AG04449 (cell line): ENCODE measurements at places on chromosomes 5 and 9.

DNA sequence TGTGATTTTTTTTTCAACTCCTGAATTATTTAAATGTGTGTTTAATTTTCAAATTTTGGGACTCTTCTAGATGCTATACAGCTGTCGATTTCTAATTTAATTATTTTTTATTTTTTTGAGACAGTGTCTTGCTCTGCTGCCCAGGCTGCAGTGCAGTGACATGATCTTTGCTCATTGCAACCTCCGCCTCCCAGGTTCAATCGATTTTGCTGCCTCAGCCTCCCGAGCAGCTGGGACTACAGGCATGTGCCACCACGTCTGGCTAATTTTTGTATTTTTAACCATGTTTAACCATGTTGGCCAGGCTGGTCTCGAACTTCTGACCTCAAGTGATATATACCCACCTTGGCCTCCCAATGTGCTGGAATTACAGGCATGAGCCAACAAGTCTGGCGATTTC is 28.6 kb downstream of the CSNK1G3 start:
- DNase-seq: no peak

DNA sequence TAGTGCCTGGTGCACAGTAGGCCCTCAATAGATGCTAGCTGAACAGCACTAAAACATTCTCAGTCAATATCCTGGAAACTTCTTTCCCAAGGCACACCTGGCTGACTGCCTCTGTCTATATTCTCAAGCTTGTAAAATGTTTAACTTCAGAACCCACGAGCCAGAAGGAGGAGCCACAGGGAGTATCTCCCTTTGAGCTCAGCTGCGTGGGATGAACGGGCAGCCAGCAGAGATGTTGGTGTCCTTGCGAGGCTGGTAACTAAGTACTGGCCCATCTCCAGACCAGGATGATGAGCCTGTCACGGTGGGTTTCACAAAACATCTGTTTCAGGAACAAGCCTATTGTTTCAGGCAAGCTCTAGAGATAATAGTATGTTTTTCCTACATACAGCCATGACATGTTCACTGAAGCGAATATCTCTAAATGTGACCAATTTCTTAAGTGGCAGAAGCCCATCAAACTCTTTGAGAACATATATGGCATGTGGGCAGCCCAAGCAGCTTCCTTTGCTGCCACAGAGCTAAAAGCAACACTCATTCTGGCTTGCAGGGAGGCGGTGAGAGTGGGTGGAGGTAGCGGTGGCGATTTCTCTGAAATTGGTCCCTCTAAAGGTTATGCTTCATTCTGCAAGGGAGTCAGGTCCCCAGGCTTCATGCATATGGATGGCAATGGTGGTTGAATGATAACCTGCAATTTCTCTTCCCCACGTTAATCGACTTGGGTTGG is 206.2 kb downstream of the TTLL11 start:
- DNase-seq: no peak

- no peak for DNase-seq
Measured at GRCh38 chr5:88389338-88390095, 120.9 kb upstream of the TMEM161B start.

GRCh38 chr9:82797534-82797933 is 265.4 kb downstream of the RASEF start:
- DNase-seq: no peak

DNA sequence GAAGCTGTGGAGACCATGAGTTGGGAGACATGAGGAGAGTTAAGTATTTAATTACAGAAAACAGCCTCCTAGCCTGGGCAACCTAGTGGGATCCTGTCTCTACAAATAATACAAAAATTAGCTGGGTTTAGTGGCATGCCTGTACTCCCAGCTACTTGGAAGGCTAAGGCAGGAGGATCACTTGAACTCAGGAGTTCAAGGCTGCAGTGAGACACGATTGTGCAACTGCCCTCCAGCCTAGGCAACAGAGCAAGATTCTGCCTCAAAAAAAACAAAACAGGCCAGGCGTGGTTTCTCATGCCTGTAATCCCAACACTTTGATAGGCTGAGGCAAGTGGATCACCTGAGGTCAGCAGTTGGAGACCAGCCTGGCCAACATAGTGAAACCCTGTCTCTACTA is 52.6 kb downstream of the AQP7 start:
- no peak for DNase-seq

DNA sequence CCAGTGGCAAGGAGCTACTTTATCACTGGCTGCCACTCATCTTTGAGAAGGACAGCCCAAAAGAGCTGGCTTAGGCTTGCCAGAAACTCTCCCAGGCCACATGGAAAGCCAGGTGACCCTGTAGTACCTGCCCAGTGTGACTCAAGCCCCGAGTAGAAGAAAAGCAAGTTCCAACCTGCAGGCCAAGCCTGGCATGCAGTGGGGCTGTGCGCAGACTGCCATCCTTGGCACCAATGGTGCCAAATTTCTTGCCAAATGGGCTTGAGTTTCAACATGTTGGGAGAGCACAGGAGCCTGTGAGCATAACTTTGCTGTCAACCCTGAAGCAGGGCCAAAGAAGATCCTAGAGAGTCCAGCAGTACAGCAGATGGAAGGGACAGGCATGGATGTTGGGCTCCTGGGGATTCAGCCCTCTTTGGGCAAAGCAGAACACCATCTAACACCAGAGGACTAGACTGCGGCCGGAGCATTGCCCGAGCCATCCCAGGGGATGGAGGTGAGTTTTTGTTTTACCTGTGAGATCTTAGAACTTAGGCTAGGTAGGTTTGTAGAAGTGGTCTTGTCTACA is 27.3 kb upstream of the SHB start:
- DNase-seq: no peak

DNA sequence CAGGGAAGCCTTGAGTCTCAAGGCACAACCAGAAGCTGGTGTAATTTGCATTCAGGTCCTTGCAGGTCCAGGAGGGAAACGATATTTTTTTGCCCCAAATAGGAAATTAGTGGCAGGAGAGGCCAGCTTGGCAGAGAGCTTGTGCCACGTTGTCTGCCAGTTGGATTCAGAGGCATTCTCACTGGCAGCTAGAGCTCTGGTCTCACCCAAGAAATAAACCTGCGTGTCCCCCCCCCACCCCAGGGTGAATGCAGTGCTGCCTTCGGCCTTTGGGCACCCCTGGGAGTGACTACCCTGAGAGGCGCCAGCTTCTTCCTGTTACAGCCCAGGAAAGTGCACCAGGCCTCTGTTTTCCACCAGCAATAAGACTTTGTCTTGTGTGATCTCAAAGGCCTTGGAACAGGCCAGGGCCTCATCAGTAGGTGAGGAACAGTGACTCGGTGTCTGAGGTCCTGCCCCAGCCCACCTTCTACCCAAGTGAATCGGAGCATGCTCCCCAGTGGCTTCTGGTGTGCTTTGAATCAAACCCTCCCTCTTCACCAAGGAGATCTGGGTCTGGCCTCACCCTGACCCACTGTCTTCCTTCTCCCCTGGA is 68.4 kb downstream of the HSPA4 start:
- no peak for DNase-seq

DNA sequence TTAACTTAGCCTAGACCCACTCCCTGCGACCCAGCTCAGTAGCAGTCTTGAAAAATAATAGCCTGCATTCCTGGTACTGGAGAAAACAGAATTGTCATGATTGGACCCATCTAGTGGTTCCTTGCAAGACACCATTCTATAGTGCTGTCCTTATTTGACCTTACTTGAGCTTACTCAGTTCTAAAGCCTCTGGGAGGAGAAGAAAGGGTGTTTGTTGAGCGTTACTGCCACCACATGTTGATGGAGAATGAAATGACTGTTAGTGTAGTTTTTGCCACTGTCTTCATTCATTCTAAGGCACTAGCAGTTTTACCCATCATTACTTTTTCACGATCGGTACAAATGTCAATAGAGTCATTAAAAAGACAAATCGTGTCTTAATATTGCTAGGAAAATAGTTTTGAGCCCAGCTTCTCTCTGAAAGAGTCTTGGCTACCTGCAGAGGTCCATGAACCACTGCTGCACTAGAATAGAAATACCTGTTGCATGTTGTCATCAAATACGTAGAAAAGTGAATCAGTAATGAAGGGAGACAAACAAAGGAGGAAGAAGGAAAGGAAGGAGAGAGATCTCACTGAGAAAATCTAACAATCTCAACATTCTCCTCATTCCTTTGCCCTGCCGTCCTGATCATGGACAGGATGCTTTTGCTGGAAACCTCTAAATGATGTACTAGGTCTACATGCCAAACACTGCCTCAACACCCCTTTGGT is 96.0 kb downstream of the LIX1 start:
- peak; percentile 14 for DNase-seq

DNA sequence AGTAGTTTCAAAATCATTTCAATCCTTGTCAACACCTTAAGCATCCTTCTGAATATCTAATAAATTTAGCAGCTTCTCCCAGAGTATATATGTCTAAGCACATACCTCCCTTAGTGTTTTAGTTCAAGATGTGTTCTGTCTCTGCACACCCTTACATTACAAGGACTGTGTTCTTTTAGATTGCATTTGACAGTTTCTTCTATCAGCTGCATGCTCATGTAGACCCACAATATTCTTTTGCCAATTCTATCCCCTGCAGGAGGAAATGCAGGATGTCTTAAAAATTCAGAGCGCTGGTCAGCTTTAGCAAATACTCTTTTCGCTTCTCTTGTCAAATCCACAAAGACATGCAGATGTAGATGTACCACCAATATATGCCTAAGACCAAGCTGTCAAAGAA is 145.8 kb upstream of the SLC30A5 start:
- DNase-seq: no peak

- no peak for DNase-seq
Measured at GRCh38 chr5:62066761-62067277, 239.2 kb upstream of the KIF2A start.

DNA sequence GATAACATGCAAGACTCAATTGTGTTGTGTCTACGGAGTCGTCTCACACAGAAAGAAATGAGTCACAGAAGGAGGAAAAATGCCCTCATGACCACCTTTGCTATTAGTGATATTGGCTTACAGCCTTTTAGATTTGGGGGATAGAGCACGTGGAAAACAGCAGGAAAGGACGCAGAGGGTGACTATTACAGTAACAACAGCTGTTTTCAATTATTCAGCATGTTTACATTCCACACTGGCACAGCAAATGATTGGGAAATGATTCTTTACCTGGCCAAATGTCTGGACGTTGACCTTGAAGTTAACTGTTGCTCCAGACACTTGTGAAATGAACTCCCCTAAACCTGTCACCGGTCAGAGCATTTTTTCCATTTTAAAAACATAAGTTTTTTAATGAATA is 46.8 kb downstream of the APTX start:
- DNase-seq: peak; percentile 37

DNA sequence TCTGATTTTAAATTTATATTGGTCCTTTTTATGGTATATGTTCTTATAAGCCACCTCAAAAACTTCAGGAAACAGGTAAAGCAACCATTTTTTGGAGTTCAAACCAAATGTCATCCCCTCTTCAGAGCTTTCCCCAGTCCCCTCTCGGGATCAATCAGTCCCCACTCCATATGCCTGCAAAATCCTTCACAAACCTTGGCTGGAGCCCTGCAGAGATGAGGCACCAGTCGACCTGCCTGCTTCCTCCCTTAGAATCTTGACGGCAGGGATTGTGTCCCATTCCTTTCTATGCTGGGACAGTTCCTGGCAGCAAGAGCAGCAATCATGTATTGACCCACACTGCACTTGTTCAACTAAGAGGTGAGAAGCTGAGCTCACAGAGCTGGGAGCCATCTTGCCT is 22.6 kb downstream of the B4GALT1 start:
- DNase-seq: no peak

GRCh38 chr5:149141224-149141956 is at the start of gene ABLIM3:
TSS of gene ABLIM3 (plus strand) at chr5:149141493. CDS start at chr5:149142096, 603 bp downstream.
- DNase-seq: no peak

DNA sequence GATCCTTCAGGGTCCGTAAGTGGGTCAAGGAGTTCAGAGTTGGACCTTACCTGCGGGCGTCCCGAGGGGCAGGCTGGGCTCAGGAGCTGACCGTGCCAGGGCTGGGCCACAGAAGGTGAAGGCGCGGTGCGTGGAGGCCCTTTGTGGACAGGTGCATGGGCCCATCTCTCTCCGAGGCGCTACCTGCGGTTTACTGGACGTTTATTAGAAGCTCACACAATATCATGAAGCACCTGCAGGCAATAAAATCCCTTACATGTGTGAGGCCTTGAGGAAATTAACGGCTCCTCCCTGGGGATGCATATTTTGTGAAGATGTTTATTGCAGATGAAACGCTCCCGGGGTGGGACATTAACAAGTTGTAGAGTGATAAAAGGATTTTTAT is 79.8 kb upstream of the LMX1B start:
- no peak for DNase-seq

DNA sequence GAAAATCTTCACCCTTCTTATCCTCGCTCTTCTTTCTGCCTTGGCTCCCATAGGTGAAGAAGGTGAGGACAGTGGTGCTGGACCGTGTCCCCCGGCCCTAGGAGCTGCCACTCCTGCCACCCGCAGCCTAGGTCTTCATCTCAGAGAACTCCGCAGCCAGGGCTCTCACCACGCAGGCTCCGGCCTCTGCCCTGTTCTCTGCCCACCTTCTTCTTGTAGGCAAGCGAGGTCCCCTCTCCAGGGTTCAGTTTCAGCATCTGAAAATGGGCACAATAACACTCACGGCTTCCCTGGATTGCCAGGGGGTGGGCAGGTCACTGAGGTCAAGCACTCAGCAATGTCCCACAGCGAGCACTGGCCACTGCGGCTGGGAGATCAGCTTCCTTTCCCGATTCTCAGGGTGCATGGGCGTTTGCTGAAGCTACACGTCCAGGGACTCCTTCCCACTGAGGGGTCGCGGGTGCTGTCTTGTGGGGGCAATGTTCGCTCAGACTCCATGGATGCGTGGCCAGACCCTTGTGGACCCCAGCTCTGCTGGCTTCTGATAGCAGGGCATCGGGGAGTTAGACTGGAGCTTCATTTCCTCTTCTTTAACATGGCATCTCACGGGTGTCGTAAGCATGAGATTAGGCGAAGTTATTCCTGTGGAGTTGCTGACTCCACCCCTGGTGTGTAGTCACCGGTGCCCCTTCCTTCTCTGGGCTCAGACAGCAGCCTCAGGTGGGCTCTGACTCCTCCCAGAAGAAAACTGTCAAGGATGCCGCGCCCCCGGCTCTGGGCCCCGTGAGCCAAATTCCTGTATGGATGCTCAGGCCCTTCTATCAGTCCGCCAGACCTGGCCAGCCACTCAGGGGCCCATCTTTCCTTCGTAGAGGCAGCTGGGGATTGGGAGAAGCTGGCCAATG is 145.1 kb upstream of the IRX2 start:
- no peak for DNase-seq

DNA sequence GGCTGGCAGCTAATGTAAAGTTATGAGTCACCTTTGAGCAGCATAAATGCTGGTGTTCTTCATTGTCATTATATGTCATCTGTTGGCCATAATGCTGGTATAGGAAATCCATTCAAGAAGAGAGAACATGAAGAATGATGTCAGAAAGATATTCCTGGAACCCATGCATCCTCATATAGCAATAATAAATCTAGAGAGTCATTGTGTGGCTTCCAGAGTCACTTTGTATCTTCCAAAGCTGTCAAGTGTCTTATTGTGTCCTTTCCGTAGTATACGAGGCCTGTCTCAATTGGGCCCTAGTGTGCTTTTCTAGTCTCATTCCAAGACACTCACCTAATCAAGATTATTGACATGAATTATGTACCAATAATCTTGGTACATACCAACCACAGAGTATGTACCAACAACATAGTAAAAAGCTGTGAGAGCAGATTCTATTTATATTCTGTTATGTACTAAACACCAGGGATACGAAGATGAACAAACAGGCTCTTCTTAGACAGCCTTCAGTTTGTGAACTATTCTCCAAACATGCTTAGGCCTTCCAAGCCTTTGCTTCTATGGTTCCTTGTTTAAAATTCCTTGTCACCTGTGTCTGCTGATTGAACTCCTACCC is 110.1 kb downstream of the ERCC6L2 start:
- DNase-seq: no peak

- DNase-seq: no peak
Measured at GRCh38 chr9:90423661-90424193, 218.9 kb downstream of the DIRAS2 start.

GRCh38 chr9:93712896-93713295 is 136.5 kb downstream of the PHF2 start:
- DNase-seq: no peak
